ENCODE measurements at places on chromosomes 12 and 14.

GRCh38 chr12:49863946-49864797, 21.3 kb upstream of the BCDIN3D start:
- no peaks in the 10 kb centered on the region for H3K27me3 ChIP-seq
- no peak overlapping the region for H3K4me3 ChIP-seq
- no peak overlapping the region for H3K27ac ChIP-seq
- DNase-seq: no peak
- H3K4me1 ChIP-seq: no peaks in the 10 kb centered on the region

DNA sequence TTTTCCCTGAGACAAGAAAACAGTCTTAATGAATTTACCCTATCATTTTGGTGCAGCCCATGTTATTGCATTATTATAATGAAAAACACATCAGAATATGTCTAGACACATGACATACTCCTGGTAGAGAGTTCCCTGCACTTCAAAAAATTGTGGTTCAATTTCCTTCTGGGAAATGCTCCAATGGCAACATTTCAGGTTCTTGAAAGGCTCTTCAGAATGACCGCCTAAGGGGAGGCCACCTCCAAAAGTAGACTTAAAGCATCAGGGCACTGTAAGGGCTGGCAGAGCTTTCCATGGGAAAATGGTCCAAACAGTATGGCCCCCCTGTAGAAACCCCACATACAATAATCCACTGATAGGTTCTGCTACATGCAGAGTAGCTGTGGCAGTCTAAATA, 110.7 kb downstream of the SLC25A21 start:
- peaks cover 7% of the 10 kb centered on the region for H3K4me1 ChIP-seq
- H3K27ac ChIP-seq: no peak overlapping the region
- H3K36me3 ChIP-seq: no peaks in the 10 kb centered on the region

DNA sequence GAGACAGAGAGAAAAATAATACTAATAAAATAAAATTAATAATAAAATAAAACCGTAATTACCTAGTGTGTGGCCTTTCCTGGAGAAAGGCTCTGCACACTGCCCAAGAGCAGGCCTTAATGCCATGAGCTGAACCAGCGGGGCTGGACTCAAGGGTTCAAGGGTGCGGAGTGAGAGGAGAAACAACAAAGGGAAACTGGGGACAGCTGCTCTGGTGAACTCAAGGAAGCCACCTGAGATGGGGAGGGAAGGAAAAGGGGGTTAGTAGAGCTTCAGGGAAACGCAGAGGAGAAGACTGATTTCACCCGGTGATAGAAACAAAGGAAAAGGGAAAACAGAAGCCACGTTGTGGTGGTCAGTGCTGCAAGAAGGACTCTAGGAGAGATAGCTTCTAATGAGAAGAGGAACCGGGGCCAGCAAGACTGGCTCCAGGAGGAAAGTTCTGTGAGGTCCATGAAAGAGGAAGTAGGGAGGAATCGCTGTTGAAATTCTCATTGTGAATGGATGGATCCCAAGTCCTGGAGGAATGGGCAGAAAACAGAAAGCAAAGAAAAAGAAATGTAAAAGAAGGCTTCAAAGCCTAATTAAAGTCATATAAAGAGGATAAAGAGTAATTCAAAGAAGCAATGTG, 48.3 kb upstream of the BCL2L14 start:
- H3K4me1 ChIP-seq: no peaks in the 10 kb centered on the region
- no peak overlapping the region for H3K27ac ChIP-seq
- H3K4me3 ChIP-seq: no peak overlapping the region
- no peak for DNase-seq
- no peaks in the 10 kb centered on the region for H3K36me3 ChIP-seq

DNA sequence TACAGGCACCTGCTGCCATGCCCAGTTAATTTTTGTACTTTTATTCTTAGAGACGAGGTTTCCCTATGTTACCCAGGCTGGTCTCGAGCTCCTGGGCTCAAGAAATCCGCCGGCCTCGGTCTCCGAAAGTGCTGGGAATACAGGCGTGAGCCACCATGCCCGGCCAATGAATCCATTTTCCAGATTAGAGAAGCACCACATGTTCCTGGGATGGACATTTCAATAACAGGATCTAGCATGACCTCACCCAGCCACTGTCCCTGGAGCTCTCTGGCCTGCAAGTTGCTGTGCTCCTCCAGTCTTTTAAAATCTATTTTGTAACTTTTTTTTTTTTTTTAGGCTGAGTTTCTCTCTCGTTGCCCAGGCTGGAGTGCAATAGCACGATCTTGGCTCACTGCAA, 2.2 kb downstream of the GPR132 start:
- no peak overlapping the region for H3K4me3 ChIP-seq
- peaks cover 16% of the 10 kb centered on the region for H3K4me1 ChIP-seq
- H3K27me3 ChIP-seq: no peaks in the 10 kb centered on the region

DNA sequence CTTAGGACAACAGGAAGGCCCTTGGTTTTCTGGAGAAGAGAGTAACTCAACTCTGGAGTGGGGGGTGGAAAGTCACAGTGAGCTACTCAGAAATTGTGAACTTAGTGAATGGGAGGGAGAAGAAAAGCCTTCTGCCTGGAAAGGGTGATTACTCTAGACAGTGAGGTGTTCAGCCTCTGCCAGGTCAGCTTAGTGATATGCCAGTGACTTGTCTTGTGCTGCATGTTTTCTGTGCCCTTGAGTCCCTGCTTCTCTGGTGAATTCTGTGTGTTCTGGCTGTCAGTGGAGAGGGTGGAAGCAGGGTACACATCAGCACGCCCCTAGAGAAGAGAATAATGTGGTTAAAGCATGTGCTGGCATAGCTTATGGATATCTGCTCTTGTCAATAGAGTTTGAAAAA, 13.4 kb downstream of the ATP23 start:
- H3K27ac ChIP-seq: no peak overlapping the region
- H3K27me3 ChIP-seq: no peaks in the 10 kb centered on the region
- DNase-seq: no peak
- H3K4me1 ChIP-seq: no peaks in the 10 kb centered on the region
- no peak overlapping the region for H3K4me3 ChIP-seq
- H3K36me3 ChIP-seq: no peaks in the 10 kb centered on the region

GRCh38 chr12:62516927-62517326, 50.3 kb downstream of the MON2 start:
- DNase-seq: no peak
- H3K36me3 ChIP-seq: peaks cover 3% of the 10 kb centered on the region
- H3K4me3 ChIP-seq: no peak overlapping the region
- no peaks in the 10 kb centered on the region for H3K4me1 ChIP-seq
- H3K27ac ChIP-seq: no peak overlapping the region

DNA sequence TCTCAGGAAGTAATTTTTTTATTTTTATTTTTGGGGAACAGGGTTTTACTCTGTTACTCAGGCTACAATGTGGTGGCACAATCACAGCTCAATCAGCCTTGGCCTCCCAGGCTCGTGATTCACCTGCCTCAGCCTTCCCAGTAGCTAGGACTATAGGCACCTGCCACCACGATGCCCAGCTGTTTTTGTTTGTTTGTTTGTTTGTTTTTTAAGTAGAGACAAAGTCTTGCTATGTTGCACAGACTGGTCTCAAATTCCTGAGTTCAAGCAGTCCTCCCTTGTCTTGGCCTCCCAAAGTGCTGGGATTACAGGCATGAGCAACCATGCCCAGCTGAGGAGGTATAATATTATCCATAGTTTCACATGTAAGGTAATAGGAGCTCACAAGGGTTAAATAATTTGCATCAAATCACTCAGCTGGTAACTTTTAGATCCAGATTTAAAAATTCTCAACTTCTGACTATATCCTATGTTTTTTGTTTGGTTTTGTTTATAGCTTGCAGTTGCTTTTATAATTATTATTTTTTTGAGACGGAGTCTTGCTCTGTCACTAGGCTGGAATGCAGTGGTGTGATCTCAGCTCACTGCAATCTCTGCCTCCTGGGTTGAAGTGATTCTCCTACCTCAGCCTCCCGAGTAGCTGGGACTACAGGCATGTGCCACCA, 629.3 kb downstream of the DIO2 start:
- H3K4me3 ChIP-seq: no peak overlapping the region
- no peak overlapping the region for H3K27ac ChIP-seq
- no peaks in the 10 kb centered on the region for H3K36me3 ChIP-seq

DNA sequence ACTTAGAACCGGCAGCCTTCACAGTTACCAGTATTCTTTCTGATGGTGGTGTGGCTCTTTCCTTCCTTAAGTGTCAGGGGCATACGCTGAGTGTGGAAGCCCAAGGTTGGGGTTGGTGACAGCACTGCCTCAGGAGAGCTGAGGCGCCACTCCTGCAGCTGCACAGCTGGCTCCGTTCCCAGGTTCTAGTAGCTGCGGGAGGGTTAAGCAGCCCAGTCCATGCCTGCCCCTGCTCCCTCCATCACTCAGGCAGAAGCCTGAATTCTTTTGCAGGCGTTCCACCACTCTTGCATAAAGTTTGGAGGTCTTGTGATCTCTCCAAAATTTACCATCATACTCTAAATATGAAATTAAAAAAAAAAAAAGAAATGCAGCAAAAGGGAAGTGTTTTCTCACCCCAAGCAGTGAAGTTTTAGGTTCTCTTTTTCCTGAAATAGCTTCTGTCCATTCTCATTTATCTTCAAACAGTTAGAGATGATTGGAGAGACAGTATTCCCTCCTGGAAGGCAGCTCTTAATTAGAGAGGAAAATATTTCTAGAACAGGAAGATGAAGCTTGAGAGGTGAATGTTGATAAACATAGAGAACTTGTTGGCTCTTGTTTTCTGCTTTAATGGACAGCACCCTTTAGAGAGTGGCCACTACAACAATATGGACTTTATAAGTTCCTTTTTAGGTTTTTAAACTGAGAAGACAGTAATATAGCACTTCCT, 136.1 kb downstream of the FGD4 start:
- DNase-seq: no peak
- no peaks in the 10 kb centered on the region for H3K27me3 ChIP-seq
- peaks cover under 1% of the 10 kb centered on the region for H3K36me3 ChIP-seq
- no peak overlapping the region for H3K27ac ChIP-seq
- no peak overlapping the region for H3K4me3 ChIP-seq

DNA sequence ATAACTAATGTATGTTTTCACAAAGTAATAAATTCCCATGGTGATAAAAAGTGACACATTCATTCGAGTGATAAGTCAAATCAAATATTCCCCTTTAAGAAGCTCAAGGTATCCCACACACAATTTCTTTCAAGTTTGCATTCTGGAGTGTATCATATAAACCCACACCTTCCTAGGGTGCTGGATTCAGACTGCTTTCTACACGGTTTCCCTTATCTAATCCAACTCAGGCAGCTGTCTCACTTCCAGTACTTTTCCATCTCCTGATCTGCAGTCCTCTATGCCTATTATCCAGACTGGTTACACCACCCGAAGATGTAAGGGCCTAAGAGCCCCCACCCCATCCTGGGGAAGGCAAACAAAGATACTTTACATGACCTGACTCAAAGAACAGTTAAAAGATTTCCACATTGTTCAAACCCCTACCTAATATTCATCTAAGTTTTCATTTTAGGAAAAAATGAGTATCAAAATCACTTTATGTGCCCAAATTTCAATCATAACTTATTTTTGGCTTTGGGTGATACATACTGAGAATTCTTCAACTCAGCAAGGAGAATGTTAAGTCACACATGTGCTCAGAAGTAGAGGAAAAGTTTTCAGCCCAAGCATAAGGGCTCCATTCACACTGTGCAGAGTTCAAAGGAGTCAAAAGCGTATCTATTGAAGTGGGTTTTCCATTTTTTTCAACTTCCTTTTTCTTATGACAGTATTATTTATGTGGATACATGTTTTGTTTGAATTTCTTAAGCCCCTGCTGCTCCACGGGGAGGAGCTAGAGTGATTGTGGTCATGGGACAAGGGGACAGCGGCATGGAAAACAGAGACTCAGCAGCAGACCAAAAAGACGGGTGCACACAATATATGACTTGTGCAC, 41.8 kb downstream of the CORO1C start:
- no peak overlapping the region for H3K4me3 ChIP-seq
- no peaks in the 10 kb centered on the region for H3K27me3 ChIP-seq
- peaks cover 19% of the 10 kb centered on the region for H3K4me1 ChIP-seq
- peak overlapping the region; percentile 27 for H3K27ac ChIP-seq
- no peaks in the 10 kb centered on the region for H3K36me3 ChIP-seq

GRCh38 chr14:39442293-39442692, 10.1 kb upstream of the FBXO33 start:
- no peaks in the 10 kb centered on the region for H3K27me3 ChIP-seq
- no peak for DNase-seq
- no peak overlapping the region for H3K27ac ChIP-seq
- no peaks in the 10 kb centered on the region for H3K4me1 ChIP-seq

DNA sequence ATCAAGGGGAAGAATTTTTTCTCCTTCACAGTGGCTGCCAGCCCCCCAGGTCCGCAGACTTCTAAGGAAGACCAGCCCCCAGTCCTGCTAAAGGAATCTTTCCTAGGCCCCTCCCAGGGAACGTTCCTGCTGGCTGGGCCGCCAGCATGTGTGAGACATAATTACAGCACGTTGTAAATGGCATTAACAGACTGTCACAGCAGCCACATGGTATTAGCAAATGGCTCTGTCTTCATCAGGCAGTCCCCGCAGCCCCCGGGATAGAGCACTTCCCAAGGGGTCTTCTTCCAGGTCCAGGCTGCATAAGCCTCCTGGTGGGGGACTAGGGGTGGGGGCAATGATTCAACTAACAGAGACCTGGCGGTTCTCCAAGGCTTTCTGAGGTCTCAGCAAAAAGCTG, 34.9 kb upstream of the FAM222A start:
- no peaks in the 10 kb centered on the region for H3K36me3 ChIP-seq
- H3K4me1 ChIP-seq: no peaks in the 10 kb centered on the region
- no peaks in the 10 kb centered on the region for H3K27me3 ChIP-seq
- no peak overlapping the region for H3K4me3 ChIP-seq

DNA sequence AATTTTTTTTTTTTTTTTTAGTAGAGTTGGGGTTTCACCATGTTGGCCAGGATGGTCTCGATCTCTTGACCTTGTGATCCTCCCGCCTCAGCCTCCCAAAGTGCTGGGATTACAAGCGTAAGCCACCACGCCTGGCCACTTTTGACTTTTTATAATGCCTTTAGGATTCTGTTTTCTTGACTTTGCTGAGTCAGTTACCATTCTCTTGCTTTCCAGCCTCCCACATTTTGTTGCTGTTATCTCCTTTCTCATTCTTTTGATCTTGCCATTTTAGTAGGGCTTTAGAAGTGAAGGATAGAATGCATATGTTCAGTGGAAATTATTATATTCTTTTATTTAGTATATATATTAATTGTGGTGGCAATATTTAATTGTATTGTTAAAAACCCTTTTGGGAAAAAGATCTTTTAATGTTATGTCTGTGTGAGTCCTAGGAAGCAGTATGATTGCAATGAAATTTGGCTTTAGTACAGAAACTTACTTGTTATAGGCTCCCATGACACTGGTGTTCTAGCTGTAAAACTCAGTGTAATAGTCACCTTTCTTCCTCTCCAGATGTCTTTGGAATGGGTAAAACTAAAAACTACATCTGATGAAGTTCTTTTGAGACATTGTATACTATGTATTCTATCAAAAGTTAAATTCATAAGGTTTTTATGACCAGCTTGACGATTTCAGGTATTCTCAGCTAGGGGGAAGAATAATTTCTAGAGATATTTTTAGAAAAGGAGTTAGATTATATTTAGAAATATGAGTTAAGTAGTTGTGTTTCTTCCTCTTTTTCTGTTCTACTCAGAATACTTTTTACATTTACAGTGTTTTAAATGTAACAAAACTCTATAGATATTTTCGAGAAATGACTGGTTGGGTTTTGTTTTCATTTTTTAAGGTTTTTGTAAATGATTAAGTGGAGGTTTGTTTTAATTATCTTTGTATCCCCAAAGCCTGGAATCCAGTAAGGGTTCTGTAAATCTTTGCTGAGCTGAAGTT, 74.7 kb downstream of the APAF1 start:
- no peaks in the 10 kb centered on the region for H3K27me3 ChIP-seq
- no peak overlapping the region for H3K27ac ChIP-seq
- DNase-seq: no peak
- H3K36me3 ChIP-seq: peaks cover 92% of the 10 kb centered on the region
- H3K4me3 ChIP-seq: no peak overlapping the region
- H3K4me1 ChIP-seq: no peaks in the 10 kb centered on the region

All from neuronal stem cell (in vitro differentiated cells).